ENCODE measurements at places on chromosomes 3 and 15.

DNA sequence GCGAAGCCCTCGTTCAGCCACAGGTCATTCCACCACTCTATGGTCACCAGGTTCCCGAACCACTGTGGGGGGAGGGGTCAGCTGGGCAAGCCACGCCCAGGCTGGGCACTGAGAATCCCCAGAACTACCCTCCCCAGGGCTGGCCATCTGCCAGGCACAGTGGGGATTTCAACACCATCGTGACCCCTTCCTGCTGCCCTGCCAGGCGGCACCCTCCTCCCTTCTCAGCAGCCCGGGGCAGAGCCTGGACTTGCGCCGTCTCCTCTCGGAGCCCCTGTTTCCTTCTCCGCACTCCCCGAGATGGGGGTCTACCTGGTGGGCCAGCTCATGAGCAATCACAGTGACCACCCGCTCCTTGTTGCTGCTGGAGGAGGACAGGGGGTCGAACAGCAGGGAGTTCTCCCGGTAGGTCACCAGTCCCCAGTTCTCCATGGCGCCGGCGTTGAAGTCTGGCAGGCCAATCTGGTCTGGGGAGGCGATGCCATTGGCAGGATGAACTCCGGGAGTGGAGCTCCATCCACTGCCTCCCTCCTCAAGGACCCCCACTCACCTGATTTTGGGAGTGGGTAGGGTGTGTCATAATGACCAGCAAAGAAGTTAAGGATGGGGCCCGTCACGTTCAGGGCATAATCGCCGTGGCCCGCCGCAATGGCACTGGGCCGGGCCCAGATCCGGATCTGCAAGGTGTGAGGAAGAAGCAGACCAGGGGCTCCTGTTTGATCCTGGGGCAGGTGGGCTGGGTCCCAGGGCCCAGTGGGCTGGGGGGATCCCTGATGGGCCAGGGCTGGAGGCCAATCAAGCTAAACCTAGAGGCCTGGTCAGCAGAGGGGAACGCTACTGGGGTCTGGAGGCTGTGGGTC, 10.5 kb downstream of the ANPEP start:
- no peak for DNase-seq

DNA sequence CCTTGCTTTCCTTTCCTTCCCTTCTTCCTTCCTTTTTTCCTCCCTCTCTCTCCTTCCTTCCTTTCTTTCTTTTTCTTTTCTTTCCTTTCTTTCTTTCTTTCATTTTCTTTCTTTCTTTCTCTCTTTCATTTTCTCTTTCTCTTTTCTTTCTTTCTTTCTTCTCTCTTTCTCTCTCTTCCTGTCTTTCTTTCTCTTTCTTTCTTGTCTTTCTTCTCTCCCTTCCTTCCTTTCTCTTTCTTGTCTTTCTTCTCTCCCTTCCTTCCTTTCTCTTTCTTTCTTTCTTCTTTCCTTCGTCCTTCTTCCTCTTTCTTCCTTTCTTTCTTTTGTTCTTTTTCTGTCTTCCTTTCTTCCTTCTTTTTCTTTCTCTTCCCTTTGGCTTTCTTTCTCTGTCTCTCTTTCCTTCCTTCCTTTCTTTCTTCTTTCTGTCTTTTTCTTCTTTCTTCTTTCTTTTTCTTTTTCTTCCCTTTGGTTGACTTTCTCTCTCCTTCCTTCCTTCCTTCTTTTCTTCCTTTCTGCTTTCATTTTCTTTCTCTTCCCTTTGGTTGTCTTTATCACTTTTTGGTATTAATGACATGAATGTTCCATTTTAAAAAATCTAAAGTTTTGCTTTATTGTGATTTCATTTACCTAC, 496.4 kb upstream of the CBLB start:
- DNase-seq, result no peak

- no peak for DNase-seq
Observed at GRCh38 chr15:46938169-46938568, 779.1 kb upstream of the SEMA6D start.

GRCh38 chr3:54777141-54777540, 150.7 kb downstream of the LRTM1 start:
- DNase-seq, result no peak

DNA sequence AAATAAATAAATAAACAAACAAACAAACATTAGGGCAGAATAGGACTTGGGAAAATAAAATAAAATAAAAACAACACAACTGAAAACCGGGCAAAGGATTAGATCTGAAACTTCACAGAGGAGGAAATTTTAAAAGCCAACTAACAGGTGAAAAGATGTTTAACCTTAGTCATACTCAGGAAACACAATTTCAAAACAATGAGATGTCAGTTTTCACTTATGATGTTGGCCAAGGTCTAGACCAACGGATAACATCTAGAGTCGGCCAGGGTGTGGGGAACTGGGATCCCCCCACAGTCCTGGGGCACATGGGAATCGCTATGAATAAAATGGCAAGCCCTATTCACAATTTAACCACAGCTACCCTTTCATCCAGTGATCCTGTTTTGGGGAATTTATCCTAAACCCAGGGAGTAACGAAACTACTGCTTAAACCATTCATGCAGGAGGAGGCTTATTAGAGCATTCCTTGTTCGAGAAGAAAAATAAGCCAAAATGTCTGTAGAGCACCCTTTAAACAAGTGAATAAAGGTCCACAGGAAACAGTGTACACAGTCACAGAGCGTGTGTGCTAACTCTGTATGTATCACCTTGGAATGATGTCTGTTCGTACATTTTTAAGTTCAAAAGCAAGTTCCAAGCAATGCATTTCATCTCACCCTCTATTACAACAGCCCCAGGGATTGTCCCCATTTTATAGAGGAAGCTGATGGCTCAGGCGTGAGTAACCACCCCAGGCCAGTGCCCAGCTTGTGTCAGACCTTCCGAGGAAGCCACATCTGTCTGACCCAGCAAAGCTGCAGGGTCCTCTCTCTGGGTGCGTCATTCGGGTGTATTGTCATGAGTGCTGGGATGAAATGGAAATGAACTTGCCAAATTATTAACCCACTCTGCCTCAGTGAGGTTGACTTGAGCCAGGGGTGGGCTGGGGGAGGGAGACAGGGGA, 6.3 kb upstream of the ANPEP start:
- no peak for DNase-seq

DNA sequence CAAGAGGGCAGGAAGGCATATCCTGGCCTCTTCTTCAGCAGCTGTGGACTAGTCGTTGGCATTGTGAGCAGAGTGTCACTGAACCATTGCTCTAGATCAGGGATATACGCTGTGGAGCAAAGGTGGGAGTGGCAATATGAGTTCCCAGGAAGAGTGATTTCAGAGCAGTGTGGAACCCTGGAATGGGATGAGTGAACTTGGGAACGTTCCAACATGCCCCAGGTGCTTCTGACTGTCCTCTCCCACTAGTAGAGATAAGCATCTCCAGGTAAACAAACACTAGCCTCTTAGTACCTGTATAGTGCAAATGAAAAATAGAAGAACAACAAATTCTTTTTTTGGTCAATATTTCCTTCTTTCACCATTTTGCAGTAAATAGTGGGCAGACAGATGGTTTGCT, 123.6 kb upstream of the VEPH1 start:
- no peak for DNase-seq

GRCh38 chr3:123258359-123258758, 56.6 kb downstream of the SEC22A start:
- DNase-seq, result no peak

DNA sequence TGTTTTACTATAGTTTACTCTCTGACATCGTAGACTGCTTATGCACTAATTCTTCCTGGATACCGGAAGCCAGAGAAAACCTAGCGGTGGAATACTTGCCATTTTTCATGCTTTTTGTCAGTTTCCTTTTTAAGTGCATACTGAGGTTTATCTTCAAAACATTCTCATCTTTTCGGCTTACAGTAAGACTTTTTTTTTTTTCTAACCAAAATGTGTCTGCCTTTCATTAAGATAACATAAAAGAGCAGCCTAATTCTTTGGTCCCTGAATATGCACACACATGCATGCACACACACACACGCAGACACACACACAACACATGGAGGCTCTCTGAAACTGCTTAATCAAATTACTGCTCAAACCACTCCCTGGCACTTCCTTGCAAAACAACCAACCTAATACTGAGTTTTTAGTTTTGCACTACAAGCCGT, 1.3 kb downstream of the ZNF445 start:
- DNase-seq, result no peak

DNA sequence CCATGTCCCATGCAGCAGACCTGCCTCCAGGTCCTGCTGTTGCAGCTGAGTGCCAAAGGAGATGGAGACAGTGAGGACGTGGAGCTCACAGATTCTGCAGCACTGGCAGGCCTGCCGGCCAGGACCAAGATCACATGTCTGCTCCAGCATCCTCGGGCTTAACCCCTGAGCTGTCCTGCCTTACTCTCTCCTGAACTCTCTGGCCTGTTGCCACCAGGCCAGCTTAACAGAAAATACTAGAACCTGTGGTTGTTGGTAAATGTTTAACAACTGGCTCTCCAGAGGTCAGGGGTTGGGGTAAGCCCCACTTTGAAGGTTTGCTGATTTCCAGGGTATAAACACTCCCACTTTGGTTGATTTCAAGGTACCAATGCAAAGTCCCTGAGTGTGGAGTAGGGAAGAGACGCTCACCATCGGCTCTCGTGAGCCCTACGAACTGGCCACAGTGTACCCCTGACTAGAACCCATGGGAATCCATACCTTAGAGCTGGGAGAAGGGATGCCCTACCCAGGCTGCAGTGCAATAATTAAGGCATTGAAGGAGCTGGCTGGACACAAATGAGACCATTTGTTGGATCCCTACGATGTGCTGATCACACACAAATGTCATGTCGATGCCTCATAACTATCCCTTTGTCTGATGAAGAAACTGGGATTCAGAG, 147.9 kb downstream of the OR4M2 start:
- DNase-seq, result no peak

DNA sequence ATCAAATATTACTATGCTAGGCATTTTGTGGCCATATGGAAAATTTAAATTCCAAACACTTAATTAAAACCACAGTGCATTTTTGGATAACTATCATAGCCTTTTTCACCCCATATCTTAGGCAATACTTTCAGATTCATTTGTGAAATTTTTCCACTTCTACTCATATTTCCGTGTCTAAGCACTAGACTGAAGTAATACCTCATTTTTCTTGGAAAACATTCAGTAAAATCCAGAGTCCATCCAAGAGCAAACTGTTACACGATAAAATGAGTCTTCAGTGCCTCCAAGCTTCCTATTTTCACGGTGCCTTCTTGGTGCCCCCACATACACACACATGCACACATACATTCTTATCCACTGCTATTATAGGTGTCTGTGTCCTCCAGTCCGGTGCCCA, 845.9 kb downstream of the TBL1XR1 start:
- no peak for DNase-seq

- no peak for DNase-seq
Observed at GRCh38 chr3:58202917-58203360, 7.8 kb downstream of the DNASE1L3 start.

DNA sequence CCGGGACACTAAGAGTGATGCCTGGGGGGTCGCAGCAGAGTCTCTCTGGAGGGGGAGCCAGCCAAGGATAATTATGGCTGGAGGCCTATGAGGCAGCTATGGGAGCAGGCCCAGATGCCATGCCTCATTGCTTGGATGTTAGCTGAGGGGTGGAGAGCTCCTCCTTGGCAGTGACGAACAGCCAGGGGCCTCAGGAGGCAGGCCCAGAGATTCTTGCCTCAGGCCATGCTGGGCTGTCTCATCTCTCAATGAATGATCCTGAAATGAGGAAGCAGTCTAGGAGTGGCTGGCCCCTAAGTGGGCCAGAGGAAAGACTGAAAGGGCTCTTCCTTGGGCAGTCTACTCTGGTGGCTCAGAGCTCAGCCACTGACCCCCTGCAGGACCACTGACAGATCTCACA, 21.3 kb downstream of the KIF9 start:
- no peak for DNase-seq

DNA sequence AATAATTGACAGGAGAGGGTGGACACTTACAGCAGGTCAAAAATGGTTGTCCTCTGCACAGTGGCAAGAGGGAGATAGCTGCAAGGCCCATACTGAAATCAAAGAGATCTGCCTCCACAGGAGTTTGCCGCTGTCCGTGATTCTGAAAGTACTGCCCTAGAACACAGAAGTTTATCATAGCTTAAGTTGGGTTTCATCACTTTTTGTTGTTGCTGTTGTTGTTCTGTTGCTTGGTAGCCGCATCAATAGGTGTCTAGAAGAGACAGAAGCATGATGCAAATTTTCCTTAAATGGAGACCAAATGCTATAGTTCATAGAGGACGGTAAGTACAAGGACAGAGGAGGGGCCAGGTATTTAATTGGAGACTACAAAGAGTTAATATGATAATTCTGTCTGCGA, 120.0 kb upstream of the MRPL3 start:
- DNase-seq, result no peak

GRCh38 chr3:55690177-55690576, 203.1 kb upstream of the WNT5A start:
- DNase-seq, result no peak

DNA sequence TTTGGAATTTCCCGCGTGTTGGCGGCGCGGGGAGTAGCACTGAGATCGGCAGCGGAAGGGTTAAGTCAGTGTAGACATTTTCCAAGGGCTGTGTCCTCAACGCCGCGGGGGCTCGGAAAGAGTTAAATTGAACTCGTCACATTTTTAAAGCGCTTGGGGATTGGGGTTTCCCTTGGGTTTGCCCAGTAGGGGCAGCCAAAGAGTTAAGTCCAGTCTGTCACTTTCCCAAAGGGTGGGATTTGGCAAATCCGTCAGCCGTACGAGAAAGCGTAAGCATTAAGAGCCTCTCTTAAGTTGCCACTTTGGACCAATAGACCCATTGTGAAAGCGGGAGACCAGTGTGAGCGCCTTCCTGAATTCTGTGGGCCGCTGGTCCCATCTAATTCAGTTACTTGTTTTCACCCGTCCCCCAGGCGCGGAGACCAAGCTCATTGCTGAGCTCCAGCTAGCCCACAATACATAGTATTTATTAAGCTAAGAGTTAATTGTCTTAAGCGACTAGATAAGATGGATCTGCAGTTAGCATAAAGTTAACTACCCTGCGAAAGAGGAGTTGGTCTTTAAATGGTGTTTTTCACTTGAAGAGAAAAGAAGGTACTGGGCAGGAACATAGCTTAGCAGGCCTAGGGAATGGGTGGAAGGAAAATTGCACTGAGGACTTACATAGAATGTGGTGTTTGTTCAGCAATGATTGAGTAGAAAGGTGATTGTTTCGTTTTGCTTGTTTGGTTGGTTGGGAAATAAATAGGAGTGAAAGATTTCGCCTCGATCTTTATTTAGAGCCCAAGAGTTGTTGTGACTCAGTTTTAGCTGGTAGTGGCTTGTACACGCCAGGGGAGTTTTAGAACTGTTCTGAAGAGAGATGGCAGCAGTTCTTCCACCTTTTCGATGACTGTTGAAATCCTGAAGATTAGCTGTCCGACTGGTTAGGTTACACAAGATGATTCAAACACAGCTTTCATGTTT, 932 bp downstream of the ARL8B start:
- no peak for DNase-seq

DNA sequence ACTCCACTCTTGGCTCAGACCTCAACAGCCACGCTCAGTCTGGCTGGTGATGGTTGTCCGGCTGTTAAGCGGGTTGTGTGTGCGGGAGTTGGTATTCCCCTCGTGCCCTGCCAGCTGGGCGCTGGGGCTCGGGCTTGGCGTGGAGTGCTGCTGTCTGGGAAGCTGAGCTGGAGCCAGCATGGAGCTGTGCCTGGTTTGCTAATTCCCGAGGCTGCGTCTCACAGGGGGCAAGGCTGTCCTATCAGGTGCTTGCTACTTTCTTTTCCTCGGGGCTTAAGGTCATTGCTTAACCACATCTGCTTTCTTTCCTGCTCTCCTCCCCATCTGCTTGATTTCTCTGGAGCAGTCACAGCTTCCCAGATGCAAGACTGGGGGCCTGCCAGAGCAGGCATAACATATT, 29.9 kb downstream of the PDIA5 start:
- no peak for DNase-seq
